CD4-positive, alpha-beta T cell (primary cell): ENCODE measurements at places on chromosomes 2 and 18.

DNA sequence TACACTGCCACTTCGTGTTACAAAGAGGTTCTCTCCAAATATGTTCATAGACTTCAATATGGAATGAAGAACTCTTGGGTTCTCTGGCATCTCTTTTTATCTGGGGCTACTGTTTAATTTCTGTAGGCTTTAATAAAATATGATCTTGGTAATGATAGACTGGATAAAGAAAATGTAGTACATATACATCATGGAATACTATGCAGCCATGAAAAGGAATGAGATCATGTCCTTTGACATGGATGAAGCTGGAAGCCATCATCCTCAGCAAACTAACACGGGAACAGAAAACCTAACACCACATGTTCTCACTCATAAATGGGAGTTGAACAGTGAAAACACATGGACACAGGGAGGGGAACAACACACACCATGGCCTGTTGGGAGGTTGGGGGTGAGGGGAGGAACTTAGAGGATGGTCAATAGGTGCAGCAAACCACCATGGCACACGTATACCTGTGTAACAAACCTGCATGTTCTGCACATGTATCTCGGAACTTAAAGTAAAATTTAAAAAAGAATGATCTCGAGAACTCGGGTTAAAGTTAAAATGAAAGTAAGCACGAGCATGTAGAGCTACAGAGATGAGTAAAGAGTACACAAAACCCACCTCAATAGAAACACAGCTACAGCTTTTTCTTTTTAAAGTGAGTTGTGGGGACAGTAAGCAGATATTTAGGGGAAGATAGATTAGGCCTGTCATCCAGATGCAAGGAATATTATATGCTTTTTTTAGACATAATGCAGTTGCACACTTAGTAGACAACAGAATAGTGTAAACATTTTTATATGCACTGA is 102.3 kb downstream of the SGPP2 start:
- no peak for DNase-seq

- DNase-seq = no peak
Observed at GRCh38 chr2:54964271-54964670, 86.0 kb downstream of the RTN4 start.

GRCh38 chr2:25265802-25266201 is 75.9 kb downstream of the DNMT3A start:
- no peak for DNase-seq

DNA sequence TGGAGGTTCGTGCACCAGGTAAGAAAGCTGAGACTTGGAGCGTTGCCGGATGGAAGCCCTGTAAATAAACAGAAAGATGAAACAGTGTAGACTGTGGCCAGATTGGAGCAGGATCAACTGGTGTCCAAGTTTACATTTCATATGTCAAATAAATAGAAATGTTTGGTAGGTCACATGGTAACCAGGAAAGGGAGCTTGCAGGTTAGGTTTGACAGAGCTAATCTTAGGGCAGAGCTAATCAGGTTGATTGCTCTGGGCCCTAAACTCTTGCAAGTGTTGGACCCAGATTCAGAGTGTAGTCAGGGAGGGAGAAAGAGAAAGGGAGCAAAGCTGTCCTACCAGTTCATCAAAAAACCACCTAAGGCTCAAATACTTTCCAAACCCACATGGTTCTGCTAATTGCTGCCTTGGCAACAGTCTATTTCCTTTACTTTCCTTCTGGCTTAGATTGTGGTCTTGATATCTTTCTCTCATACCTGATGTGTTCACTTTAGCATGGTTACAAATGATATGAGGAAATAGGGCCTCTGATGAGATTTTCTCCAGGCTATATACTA is 63.2 kb downstream of the G6PC2 start:
- no peak for DNase-seq

DNA sequence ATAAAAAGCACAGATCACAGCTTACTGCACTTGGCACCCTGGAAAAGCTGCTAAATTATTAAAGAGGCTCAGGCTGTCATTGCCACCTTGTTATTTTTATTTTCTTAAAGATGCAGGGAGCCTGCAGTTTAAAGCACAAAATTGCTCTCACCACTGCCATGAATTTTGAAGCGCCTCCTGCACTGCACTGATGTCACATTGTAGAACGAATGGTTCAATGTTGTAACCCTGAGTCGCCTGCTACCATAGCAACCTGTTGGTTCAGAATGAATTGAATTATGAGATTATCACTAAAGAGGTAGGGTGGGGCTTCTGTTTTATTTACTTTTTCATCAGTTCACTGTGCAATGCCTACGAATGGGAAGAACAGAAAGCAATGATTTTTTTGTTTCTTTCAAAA is 16.5 kb downstream of the SCG2 start:
- DNase-seq = no peak

- no peak for DNase-seq
Observed at GRCh38 chr2:30022444-30023071, 101.2 kb upstream of the ALK start.

- DNase-seq = no peak
Observed at GRCh38 chr2:7951490-7951889, 730.4 kb upstream of the ID2 start.

- no peak for DNase-seq
Observed at GRCh38 chr18:27750014-27750413, 426.9 kb downstream of the CDH2 start.

DNA sequence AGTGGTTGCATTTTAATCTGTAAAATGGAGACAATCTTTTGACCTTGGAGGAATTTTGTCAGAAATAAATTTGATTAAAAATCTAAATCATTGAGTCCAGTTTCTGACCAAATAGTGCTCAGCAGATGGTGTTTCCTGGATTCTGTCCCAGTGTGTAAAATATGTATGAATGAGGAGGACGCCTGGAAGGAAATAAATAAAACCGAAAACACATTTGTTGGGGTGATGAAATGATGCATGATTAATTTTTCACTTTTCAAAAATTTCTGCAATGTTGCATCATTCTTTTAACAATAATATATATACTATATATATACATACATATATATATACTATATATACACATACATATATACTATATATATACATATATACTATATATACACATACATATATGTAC is 261.1 kb upstream of the TRIB2 start:
- no peak for DNase-seq

- no peak for DNase-seq
Observed at GRCh38 chr2:47023332-47023731, 107.7 kb upstream of the MCFD2 start.

DNA sequence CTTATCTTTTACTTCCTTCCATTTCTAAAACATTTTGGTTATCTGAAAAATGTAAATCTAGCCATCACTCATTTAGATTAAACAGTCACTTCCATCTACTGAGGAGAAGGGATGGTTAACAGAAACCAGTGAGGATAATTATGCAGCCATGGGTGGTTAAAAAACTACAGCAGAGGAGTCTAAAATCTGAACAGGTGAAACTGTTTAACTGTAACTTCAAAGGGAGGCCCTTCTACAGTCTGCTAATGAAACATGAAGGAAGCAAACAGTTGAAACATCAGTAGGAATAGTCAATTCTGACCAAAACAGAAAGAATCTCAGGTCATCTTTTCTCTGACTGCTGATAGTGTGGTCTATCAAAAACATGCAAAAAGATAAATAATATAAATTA is 71.0 kb downstream of the DTNB start:
- no peak for DNase-seq

- no peak for DNase-seq
Observed at GRCh38 chr18:28581521-28582071, 404.7 kb upstream of the CDH2 start.

DNA sequence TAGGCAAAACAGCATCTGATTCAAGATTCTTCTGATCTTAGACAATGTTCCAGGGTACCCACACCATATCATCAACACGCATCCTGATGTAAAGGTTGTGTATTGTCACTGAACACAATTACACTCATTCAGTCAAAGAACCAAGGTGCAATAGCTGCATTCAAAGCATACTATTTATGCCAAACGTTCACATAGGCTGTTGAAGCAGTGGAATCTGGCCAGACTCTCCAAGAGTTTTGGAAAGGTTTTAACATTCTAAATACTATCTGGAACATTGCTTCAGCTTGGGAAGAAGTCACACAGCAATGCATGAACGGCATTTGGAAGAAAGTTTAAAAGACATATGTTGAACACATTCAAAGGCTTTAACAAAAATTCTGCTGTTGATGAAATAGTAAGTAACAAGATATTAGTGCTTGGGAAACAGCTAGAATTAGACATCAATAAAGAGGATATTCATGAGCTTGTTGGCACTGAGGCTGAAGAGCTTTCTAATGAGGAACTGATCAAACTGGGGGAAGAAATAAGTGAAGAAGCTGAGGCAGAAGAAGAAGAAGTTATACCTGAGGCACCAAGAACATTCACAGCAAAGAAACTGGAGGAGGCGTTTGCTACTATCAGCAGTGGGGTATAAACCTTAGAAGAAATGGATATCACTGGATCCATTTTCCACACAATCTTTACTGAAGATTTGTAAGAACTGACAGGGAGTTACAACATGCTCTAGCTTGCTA is 47.6 kb upstream of the MSH6 start:
- DNase-seq = no peak
